ENCODE measurements at places on chromosomes 11 and 22.

DNA sequence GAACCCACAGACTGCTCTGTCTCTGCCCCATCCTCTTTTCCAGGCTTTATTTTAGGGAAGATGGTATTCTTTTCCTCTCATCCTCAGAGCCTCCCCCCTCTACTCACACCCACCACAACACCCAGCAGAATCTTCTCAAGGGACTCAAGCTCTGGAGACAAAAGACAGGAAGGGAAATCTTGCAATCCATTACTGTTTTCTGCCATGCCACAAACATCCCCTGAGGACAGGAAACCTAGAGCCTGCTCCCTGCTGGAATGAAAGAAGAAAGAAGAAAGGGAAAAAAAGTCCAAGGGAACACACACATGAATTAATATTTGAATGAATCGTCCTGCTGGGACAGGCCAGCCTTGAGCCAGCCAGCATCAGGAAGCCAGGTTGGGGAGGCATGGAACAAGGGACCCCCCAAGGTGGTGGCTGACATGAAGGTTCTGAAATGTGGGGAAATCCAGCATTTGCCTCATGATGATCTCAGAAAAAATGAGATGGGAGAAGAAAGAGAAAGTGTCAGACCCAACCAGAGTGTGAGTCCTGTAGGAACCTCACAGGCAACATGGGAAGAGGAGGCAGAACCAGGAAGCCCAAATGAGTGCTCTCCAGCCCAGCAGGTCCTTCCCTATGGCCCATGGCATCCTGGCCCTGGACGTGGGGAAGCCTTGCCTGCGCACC lies 34.0 kb downstream of the SLCO2B1 start:
- DNase-seq, result no peak

GRCh38 chr11:71995726-71996291 lies 2.9 kb upstream of the IL18BP start:
- DNase-seq, result no peak

DNA sequence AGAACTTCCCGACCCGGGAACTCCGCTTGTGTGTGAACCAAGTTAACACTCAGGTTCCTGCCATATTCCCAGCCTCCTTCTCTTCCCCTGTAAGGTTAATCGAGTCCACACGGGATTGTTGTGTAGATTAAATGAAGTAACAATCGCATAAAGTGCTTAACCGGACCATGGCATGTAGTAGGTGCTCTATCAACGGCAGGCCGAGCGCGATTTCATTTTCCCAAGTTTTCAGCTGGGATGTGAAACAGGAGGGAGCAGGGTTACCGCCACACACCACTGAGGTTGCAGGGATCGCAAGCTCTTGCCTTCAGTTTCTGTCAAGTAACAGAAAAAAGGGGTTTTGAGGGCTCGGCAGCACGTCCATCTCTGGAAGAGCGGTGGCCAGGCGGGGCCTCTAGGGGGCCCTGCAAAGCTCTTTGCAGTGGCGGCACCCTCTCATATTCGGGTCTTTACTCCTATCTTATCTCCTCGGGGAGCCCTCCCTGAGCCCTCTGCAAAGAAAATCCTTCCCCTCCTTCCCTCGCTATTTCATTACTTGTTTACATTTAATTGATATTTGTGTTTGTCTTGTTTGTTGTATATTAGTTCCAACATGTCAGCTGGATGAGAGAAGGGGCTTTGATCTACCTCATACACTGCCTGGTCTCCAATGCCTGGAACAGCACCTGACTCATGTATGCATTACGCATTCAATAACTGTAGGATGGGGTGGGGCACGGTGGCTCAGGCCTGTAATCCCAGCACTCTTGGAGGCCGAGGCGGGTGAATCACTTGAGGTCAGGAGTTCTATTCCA lies 816 bp upstream of the PLEKHA7 start:
- DNase-seq, result no peak

DNA sequence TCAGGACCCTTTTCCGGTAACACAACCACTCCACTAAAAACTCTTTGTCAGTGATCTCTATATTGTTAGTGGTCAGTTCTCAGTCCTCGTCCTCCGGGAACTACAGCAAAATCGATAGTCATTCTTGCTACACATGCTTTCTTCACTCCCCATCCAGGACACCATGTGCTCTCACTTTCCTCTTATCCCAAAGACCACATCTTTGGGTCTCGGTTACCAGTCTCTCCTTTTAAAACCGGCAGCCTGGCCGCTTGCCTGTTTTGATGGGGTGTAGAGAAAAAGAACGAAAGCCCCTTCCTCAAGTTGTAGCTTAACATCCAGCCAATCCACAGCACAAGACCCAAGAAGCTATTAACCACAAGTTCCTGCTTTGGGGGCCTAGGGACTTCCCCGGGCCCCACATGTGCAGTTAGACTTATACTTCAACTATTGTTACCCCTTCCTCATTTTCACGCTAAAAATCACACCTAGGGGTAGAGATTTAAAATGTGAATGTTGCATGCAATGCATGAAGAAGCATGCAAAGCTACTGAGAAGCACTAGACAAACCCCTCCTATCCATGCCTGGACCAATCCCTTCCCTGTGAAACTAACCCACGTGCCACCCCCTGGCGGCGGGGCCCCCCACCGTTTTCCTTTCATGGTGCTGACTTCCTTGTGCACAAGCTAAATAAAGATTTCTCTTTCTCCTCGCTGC lies 1.5 kb upstream of the TOLLIP start:
- DNase-seq, result no peak

DNA sequence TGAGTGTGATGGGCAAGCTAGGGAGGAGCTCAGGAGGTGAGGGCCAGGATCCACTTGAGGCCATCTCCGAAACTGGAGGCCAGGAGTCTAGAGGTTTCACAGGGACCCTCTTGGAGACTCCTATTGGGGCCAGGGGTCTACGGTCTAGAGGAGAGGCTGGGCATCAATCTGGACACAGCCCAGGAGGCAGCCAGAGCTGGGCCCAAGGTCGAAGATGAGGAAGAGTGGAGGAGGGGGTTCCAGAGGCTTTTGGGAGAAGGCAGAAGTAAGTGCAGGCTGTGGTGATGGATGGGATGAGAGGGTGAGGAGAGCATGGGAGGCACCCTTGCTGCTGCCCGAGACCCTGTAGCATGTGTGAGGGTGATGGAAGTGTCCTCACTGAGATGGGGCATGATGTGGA lies 56.6 kb downstream of the LRRC32 start:
- DNase-seq, result no peak

DNA sequence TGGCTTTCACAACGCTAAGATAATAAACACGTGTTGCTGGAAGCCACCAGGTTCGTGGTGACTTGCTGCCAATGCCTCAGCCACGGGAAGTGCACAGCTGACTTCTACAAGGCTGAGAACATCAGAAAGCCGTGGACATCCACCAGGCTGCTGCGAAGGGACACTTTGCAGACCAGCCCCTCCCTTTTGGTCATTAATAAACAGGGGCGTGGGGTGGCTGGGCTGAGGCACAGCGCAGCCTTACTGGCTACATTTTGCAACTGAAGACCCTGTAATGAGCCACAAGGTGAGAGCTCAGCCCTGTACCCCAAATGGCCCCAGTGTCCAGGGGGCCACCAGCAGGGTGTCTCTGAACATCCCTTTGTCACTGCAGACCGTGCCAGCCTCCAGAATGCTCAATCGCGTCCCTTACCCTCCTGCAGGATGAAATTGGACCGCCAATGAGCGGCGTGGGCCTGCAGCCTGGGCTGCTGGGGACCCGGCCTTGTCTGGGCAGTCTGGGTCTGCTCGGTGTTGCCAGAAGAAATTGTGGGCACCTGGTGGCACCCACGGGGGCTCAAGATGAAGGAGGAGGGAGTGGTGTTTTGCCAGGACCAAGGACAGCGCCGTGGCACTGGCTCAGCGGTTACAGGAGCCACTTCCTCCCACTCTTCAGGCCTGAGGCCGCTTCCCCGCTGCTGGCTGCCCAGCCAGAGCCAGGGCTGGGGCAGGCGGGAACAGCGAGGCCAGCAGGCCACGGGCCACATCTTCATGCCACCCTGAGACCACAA lies 181.9 kb downstream of the CTTN start:
- DNase-seq, result no peak

DNA sequence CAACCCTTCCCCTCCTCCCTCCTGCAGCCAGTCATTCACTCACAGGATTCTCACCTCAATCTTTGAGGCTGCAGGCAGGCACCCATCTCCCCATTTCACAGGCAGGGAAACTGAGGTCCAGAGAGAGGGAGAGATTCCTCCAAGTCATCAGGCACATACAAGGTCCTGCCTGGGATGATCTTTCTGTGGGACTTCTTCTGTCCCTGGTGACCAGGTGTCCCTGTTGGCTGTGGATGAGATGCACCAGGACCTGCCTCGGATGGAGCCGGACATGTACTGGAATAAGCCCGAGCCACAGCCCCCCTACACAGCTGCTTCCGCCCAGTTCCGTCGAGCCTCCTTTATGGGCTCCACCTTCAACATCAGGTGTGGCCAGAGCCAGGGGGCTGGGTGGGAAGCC lies 7.8 kb downstream of the FTH1 start:
- DNase-seq, result no peak

DNA sequence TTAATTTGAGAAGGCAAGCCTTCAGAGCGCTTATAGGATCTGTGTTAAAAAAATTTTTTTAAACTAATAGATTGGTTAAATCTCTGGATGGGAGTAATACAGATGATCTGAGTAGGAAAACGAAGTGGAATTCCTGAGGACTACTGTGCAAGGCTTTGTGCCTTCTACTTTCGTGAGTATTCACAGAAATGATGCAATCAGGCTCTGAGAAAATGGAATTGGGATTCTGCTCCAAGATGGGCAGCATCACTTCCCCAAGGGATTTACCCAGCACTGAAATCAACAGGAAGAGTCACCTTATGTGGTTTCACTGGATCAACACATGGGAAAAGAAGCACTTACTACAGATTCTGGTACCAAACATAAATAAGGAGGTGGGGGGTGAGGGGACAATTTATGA lies 12.5 kb downstream of the KMT5B start:
- no peak for DNase-seq

DNA sequence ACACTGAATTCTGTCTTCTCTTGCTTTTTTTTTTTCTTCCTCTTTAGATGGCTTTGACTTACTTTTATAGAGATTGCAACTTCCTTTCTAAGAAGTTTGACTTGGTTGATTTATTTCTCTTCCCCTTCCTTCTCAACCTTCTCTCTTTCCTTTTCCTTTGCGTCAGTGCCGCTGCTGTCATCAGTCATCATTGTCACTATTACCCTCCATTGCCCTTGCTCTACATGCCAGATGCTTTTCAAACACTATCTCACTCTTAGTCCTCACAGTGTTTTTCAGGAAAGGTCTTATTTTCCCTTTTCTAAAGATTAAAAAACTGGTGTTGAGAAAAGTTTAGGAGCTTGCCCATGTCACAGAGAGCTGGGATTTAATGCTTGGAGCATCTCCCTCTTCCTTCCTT lies 74.7 kb upstream of the C11orf87 start:
- DNase-seq, result no peak

GRCh38 chr22:25413620-25414019 lies 150.9 kb upstream of the GRK3 start:
- no peak for DNase-seq

DNA sequence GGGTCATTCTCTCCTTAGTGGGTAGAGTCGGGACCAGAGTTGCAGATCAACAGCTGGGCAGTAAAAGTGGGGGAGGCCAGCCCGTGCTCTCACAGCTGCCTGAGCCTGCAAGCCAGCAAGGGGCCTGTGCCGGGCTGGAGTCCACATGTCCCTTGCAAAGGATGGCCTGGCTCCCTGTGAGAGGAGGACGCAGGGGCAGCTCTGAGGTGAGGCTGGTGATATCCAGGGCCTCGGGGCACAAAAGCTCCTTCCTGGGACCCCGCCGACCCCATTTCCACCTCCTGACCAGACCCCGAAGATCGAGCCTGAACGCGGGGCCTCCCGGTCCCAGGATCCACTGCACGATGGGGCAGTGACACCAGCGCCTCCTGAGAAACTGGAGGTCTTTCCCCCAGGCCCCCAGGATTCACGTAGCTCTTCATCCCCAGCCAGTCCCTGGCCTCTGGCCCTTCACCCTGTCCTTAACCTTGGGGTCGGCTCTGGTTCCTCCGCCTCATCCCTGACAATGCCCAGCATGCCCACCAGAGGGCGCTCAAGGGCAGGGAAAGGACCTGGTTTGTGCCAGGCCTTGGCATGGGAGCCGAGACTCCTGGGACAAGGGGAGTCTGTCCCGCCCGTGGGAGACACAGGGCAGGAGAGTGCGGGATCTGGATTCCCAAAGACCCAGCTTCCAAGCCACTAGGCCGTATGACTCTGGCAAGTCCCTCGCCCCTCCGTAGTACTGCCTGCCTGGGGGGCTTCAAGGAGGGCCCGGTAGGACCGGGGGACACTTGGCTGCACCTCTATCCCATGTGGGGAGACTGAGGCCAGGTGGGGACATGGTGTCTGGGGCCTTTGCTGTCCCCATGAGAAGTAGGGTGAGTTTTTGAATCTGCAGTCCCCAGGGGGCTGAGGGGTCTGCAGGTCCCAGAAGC lies 17.8 kb upstream of the WNT7B start:
- DNase-seq, result peak; percentile 75

DNA sequence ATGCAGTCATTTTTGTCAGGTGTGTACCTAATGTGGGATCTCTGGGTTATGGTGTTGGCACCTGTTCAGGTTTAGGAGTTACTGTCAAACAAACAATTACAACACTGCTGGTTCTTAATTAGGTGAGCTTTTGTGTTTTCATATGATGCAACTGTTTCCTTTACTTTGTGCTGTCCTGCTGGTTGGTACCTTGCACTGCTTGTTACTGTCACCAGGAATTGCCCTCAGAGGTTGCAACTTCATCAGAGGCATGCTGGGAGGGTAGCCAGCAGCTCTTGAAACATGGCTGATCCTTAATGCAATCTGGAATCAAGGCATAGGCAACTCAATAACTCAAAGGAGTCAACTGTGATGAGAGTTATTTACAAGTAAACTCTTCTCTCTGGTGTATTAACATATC lies 400.3 kb downstream of the MIAT start:
- DNase-seq, result no peak

Measured in stimulated activated CD4-positive, alpha-beta T cell treated with anti-CD3 and anti-CD28 coated beads, Interleukin-1b, Interleukin-23, amount 100 ng/mL, for 1 hour (primary cell).